Lower lobe of right lung (tissue), 2 donors: ENCODE measurements at places on chromosomes 1 and 21. TPM values are rescaled to one million over a fixed set of nuclear protein-coding genes. Genes with fewer than 3 reads are reported as not detected.

DNA sequence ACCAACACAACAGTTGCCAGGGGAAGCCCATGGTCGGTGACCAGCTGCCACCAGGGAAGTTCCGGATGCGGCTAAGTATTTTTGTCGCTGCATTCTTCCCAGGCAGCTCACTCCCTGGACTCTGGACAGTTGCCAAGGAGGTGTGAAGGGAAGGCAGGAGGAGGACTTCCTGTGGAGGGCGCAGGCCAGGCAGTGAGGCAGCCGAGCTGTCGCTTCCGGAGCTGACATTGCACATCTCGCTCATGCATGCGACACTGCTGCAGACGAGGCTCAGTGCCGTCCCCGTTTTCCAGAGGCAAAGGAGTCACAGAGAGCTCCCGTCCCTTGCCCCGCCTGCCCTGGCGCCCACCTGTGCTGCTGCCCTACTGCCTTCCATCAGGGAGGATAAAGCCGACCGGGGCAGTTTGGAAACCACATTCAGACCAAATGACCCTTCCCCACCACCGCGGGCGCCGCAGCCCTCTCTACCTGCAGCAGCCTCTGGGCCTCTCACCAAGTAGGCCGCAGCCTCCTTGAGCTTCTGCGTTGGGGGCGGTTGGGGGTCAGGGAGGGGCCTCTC lies 81.4 kb downstream of the NENF start:
- DNase-seq = peak; percentile 60

DNA sequence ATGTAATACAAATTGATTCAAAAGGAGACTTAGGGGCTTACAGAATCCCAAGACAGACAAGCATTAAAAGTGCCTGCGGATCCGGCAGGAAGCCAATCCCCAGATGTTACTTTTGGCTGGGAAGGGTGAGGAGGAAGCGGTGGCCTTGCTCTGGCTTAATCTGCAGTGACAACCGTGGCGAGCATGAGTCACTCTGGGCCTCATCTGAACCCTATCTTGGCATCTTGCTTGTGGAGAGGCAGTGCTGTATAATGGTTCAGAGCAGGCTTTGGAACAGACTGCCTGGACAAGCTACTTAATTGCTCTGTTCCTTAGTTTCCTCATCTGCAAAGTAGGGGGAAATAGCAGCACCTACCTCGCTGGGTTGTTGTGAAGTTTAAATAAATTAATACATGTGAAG lies 74.1 kb downstream of the XCL2 start:
- DNase-seq = no peak

- DNase-seq = no peak
These were observed 43.5 kb upstream of the SERPINC1 start for GRCh38 chr1:173960625-173961024.

- peak; percentile 66 for DNase-seq
These were observed 13.8 kb downstream of the HEYL start for GRCh38 chr1:39625462-39626273.

- DNase-seq = no peak
These were observed 4.9 kb downstream of the SPTA1 start for GRCh38 chr1:158681606-158682005.

- DNase-seq = no peak
These were observed 54.1 kb downstream of the SERINC2 start for GRCh38 chr1:31467005-31467674.

DNA sequence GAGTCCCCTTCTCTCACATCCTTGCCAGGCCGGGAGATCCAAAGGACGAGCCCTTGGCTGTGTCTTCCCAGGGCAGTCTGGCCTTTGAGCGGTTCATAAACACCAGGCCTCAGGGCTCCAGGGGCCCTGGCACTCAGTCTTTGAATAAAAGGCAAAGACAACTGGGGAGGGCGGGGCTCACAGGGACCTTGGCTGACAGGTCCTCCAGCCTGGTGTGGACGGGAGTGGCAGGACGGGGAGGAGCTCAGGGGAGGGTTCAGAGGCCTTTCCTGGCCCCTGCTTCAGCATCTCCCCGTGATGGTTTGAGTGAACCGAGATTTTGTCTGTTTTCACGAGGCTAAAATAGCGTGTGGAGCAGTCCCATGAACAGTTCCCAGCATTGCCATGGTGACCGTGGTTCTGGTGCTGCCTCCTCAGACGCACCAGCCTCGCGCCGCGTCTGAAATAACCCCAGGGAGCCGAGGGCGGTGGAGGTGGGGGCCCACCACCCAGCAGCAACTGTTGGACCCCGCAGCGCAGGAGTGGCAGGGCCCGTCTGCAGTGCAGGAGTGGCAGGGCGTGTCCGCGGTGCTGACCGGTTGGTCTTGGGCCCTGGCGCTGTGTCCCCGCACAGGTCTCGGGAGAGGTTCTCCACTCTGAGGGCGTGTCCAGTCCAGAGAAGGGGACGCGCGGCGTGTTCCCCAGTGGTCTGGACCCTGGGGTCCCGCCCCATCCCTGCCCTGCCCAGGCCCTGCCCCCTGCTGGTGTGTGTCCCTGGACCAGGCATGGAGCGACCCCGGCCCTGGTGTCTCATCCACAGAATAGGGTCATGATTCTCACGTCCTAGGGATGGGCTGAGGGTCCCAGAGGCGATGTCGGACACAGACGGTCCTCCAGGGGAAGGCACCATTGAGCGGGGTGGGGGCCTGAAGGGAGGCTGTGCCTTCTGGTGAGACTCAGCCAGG lies 7.1 kb upstream of the PRKCZ start:
- no peak for DNase-seq

GRCh38 chr1:88608139-88608943 lies 75.7 kb upstream of the PKN2 start:
- DNase-seq = no peak

DNA sequence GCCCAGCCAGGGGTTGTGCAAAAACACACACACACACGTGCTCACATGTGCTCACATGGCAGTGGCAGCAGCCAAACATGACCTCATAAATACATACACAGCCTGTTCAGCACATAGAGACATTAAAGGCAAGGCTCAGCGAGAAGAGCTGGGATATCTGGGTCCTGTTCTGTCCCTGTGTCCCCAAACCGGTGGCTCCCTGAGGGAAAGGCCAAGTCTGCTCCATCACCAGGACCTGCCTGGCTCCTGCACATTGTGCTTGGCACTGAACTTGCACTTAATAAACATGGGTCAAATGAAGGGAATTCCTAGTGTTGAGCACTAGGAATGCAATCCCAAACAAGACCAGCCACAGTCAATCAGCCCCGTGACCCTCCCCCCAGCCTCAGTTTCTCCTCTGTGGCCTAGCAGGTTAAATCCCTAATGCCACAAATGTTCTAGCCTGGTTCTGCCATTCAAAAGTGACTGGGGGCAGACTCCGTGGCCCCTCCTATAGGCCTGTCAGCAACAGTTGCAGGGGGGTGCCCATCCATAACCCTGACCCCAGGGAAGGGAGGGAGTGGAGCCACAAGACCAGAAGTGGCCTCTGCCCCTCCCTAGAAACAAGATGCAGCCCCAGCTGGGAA lies 160.9 kb upstream of the VAMP3 start:
- DNase-seq = no peak

DNA sequence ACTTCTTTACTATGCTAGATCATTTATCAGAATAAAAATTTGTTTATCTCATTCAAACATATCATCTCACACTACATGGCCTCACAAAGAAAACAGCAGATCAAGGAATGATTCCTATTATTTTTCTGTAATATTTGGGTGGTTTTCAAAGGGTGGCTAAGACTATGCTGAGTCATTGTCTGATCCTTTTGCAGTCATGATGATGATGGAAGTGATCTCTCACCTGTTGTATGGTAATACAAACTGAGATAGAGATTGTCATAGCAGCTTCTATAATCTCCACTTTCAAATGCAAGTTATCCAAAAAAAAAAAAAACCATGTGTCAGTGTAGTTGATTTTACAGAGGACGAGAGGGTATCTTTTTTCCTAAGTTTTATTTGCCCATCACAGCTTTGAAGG lies 37.2 kb upstream of the GBP5 start:
- DNase-seq = no peak

- no peak for DNase-seq
These were observed 15.9 kb downstream of the SHISA4 start for GRCh38 chr1:201904579-201904978.

DNA sequence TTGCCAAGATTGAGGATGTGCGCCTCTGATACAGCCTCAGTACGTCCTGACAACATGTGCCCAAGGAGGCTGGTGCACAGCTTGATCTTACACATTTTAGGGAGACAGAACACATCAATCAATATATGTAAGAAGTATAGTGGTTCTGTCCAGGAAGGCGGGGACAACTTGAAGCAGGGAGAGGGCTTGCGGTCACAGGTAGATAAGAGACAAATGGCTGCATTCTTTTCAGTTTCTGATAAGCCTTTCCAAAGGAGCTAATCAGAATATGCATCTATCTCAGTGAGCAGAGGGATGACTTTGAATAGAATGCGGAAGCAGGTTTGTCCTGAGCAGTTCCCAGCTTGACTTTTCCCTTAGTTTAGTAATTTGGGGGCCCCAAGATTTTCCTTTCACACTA lies 10.2 kb downstream of the DHCR24 start:
- no peak for DNase-seq

DNA sequence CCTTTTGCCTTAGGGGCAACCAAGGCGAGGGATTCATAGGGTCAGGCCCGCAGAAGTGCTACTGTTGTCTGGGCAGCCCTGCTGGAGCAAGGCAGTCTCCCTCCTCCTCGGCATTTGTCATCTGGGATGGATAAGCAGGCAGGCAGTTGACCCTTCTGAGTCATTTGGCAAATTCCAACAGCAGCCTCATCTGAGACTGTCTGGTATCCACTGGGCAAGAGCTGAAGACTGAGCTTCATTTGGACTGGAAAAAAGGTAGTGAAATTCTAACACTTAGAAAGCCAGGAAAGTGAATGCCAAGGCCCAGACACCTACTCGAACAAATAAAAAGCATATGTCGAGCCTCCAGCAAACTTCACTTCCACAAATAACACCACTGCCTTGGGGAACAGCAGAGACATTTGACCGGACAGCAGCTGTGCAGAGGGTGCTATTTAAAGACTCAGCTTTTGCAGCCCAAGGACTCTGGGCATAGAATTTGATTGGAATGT lies 4.0 kb upstream of the ZBTB40 start:
- DNase-seq = no peak

GRCh38 chr1:208799186-208799585 lies 555.0 kb upstream of the PLXNA2 start:
- DNase-seq = no peak

DNA sequence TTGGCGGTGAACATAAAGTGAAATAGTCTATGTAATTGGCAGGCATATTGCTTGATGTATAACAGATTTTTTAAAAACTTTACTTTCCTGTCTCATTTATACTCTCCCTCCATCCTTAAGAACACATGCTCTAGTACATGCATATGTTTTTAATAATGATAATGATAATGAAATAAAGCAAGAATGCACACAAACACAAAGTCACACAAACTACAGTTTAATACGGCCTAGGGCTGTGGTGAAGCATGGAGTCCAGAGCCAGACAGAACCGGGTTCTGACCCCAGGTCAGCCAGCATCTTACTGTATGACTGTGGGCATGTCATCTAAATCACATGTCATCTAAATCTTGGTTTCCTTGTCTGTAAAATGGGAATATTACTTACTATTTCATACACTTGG lies 324.9 kb upstream of the NFIA start:
- no peak for DNase-seq

GRCh38 chr21:28654406-28654805 lies 338.3 kb downstream of the LTN1 start:
- DNase-seq = no peak

DNA sequence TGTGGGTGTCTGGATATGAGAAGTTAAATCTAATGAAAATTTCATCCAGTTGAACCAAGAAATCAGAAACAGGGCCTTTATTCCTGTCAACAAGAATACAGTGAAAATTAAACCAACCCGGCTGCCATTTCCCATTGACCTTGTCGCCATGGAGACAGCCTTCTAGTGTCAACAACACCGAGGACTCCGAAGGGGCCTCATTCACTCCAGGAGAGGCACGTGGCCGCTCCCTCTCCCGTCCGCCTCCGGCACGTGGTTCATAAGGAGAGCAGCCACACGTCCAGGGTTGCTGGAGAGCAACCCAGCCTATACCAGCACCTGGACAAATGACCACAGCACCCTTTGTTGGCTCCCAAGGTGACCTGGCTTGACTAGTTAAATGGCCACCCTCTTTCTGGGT lies 120.3 kb upstream of the VAMP3 start:
- peak; percentile 82 for DNase-seq

- no peak for DNase-seq
These were observed 15.3 kb downstream of the CRYBG2 start for GRCh38 chr1:26338670-26339069.

DNA sequence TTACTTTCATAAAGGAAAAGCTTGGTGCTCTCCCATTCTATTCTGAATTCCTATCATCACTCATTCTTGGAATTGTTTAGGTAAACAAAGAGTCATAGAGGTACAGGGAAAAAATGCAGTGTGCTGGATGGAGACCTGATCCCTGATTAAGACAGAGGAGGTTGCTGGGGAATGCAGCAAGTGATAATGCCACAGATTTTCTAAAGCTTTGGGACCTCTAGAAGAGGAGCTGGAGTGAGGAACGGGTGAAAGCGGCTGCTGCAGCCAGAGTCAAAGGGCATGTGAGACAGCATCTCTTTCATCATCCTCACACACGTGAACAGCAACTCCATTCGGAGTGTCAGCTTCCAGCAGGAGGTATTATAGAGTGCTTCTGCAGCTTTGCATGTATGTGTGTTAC lies 54.9 kb upstream of the DIPK1A start:
- no peak for DNase-seq

The CTSS gene
- 824 TPM for total RNA-seq

- DNase-seq = no peak
These were observed 274.4 kb downstream of the PTBP2 start for GRCh38 chr1:96996001-96996400.

DNA sequence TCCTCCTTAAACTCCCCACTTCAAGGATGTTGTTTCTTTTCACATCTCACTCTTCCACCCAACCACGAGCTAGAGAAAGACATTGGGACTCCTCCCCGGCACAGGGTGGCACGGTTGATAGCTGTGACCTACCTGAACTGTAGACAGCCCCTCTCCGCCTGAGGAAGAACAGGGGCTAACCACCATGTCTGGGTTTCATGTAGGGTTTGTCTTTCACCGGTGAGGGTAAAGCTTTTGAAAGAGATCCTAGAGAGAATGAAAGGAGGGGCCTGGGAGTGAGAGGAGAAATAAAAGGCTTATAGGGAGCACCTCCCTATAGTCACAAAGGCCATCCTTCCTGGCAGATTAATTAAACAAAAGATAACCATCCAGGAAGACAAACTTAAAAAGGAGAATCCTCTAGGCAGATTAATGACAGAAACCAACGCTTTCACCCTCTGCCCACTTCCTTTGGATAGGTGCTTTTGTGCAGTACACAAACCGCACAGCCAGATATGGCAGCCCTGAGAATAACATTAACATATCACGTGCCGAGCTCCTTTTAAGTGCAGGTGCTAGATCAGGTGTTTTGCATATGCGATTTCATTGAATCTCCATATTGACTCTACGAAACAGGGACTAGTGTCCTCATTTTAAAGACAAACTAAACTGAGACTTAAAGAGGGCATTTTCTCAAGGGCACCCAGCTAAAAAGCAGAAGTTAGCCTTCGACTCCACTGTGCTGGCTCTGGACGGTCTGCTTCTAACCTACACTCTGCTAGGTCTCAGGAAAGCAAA lies 178.1 kb upstream of the RUNX1 start:
- DNase-seq = no peak
